ENCODE measurements at places on chromosomes 5 and 9.
A peak's percentile ranks its signal among the peaks of the same experiment; 100 is the strongest.

DNA sequence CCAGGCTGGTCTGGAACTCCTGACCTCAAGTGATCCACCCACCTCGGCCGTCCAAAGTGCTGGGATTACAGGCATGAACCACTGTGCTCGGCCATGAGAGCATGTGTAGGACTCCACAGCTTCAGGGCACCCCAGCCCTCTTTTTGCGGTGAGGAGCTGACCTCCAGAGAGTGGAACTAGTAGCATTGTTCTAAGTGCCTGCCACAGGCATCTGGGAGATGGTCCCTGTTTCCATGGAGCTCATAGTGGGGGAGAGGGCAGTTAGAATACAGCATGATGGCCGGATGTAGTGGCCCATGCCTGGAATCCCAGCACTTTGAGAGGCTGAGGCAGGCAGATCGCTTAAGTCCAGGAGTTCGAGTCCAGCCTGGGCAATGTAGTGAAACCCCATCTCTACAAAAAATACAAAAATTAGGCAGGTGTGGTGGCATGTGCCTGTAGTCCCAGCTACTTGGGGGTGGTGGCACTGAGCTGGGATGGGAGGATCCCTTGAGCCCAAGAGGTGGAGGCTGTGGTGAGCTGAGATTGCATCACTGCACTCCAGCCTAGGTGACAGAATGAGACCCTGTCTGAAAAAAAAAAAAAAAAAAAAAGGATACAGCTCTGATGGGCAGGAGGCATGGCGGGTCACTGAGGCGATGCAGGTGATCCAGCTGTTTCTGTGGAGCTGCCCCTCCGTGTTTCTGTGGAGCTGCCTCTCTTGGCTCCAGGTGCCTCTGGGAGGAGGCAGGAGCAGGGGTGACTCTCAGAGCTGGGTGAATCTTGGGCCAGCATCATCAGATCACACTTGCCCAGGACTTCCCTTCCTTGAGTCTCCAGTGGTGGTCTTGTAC is 4.2 kb downstream of the ASS1 start:
- no peak for DNase-seq

DNA sequence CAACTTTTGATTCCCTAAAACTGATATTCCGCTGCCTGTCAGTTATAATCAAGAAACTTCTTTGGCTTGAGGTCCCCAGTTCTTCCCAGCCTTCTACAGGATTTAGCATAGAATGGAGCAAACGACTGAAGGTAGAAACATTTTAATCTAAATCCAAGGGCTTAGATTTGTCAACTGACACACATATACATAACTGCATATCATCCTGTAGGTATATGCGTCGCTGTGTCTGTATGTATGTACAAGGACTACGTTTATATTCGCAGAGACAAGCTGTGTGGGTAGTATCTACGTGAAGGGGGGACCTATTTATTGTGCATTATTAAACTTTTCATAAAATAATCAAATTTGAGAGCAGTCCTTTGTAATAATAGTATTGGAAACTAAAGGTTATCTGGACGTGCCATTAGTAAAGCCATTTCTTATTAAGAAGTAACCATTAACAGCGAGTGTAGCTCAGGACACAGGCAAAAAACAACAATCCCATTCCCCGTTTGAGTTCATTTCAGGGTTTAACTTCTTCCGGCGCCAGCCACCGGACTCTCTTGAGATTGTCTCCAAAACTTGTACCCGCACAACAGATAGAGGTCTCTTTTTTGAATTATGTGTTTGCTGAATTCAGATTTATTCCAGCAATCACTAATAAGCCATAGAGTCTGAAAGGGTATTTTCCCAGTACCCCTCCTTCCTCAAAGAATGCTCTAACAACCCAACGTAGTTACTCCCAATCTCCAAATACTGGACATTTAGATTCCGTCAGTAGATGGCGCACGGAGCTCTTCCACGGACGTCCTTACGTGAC is 2.1 kb upstream of the MLLT3 start:
- DNase-seq: peak; percentile 69

DNA sequence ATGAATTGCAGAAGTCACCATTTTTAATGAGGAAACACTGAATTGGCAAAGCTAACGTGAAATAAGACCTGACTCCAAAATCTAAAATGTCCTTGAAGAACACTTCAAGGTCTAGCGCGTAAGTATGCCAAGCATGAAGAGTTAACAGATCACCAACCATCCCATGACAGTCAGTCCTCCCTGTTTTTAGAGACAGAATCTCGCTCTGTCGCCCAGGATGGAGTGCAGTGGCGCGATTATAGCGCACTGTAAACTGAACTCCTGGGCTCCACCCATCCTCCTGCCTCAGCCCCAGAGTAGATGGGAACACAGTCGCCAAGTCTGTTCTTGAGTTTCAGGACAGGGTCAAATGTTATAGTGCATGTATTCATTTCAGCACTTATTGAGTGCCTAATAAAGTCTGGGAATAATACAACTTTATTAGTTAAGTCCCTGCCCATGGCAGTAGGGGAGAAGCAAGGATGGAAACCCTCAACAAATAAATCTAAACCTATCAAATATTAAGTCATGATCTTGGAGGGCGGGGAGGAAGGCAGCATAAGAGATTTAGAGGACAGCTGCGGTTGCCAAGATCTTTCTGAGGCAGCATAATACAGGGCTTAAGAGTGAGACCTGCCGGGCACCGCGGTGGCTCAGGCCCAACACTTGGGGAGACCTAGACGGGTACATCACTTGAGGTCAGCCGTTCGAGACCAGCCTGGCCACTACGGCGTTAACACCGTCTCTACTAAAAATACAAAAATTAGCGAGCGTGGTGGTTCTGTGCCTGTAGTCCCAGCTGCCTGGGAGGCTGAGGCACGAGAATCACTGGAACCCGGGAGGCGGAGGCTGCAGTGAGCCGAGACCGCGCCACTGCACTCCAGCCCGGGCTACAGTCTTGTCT is 1.1 kb downstream of the ATPSCKMT start:
- DNase-seq: no peak

DNA sequence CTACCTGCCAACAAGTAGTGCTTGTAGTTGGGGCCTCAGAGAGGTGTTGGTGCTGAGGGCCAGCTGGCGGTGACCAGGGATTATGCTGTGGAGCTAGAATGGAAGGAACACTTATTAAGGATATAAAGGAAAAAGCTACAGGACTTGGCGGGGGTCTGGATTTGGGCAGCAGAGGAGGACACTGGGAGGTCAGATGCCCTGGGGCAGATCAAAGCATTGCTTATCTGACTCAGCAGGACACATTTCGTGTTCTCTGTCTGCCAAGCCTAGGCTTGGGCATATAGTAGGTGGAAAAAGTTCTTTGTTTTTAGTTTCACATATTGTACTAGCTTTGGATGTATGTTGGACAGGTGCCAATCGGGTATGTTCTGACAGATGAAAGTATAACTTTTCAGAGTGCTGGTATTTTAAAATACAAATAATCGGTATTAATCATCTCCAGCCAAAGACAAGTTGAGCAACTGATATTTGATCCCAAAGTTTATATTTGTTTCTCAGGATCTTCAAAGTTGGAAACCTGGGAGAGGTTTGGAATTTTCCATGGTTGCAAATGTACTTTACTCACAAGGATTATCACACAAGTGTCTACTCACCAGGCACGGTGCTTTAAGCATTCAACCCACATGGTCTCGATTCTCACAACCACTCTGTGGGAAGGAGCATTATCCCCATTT is 69.4 kb downstream of the IQGAP2 start:
- no peak for DNase-seq

DNA sequence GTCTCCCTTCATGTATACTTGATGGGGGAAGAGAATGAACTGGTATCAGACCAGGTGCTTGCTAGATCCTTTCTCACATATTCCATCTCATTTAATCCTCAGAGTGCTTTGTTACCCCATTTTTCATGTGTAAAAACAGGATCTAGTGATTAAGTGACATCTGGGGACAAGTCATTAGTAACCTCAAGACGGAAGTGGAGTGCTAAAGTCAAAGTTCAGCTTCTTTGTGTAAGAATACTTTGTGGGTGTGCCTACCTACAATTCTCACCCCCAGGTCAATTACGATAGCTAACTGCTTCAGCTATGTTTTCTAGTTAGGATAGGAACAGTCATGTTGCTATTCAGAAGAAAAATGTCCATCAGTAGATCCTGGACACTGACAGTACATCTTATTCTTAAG is 3.1 kb upstream of the FAM120AOS start:
- DNase-seq: no peak

GRCh38 chr9:5817862-5818261 is 15.1 kb downstream of the ERMP1 start:
- peak; percentile 72 for DNase-seq

- peak; percentile 25 for DNase-seq
Observed at GRCh38 chr5:40879163-40879942, 29.9 kb upstream of the C7 start.

- DNase-seq: no peak
Observed at GRCh38 chr5:158273035-158273434, 414.1 kb upstream of the CLINT1 start.

DNA sequence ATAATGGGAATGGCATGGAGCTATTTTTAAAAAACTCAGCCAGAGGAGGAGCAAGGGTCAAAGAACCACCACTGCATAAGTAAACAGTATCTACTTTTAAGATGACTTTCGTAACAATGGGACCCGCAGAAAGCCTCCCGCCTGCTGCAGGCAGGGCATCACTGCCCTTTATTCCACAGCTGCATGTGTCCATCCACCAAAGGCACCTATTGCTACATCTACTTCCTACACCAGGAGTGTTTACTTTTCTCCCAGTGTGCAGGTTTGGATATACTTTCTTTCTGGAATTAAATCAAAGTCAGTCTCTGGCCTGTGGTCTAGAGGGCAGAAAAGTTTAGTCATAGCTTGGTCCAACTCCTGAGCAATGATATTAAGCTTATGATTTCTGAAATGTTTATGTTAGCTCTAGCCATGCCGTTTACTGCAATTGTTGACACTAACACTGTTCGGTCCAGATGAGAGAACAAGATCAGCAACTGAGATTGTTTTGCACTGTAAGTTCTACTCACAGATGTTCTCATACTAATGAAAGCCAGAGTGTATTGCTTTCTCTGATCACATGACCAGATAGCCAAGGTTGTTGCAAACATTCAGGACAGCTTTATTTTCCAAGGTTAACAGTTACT is 391.5 kb downstream of the FGF10 start:
- DNase-seq: no peak

- no peak for DNase-seq
Observed at GRCh38 chr5:173538018-173538417, 78.4 kb downstream of the BOD1 start.

GRCh38 chr5:101278917-101279316 is 375.8 kb upstream of the ST8SIA4 start:
- DNase-seq: no peak

GRCh38 chr5:179171816-179172745 is 111.9 kb downstream of the ZNF354C start:
- DNase-seq: no peak

GRCh38 chr9:8514760-8515159 is 715.2 kb upstream of the DMAC1 start:
- DNase-seq: no peak

GRCh38 chr5:16852251-16853005 is 83.7 kb downstream of the MYO10 start:
- DNase-seq: peak; percentile 26

- DNase-seq: no peak
Observed at GRCh38 chr5:101796427-101796826, 499.7 kb downstream of the SLCO4C1 start.

DNA sequence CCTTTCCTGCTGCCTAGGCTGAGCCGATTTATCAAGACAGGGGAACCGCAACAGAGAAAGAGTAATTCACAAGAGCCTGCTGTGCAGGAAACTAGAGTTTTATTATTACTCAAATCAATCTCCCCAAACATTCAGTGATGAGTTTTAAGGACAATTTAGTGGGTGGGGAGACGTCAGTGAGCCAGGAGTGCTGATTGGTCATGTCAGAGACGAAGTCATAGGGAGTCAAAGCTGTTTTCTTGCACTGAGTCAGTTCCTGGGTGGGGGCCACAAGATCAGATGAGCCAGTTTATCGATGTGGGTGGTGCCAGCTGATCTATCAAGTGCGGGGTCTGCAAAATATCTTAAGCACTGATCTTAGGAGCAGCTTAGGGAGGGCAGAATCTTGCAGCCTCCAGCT is 19.0 kb downstream of the SNX24 start:
- DNase-seq: no peak

GRCh38 chr9:86541014-86541570 is 186.9 kb upstream of the TUT7 start:
- DNase-seq: no peak

Data from fibroblast of skin of right biceps (primary cell).